ENCODE measurements at places on chromosomes 5 and 9. TPM values are rescaled to one million over a fixed set of nuclear protein-coding genes. Genes with fewer than 3 reads are reported as not detected.
A peak's percentile ranks its signal among the peaks of the same experiment; 100 is the strongest.

SLC36A3 gene
- not detected for total RNA-seq

- H3K4me1 ChIP-seq: no peaks in the 10 kb centered on the region
- H3K4me3 ChIP-seq: no peak overlapping the region
- H3K27me3 ChIP-seq: no peaks in the 10 kb centered on the region
- H3K36me3 ChIP-seq: no peaks in the 10 kb centered on the region
- DNase-seq: no peak
Observed at GRCh38 chr5:105970919-105971318, 1699.8 kb downstream of the EFNA5 start.

TCF7 gene
- 15.6 TPM for total RNA-seq

DNA sequence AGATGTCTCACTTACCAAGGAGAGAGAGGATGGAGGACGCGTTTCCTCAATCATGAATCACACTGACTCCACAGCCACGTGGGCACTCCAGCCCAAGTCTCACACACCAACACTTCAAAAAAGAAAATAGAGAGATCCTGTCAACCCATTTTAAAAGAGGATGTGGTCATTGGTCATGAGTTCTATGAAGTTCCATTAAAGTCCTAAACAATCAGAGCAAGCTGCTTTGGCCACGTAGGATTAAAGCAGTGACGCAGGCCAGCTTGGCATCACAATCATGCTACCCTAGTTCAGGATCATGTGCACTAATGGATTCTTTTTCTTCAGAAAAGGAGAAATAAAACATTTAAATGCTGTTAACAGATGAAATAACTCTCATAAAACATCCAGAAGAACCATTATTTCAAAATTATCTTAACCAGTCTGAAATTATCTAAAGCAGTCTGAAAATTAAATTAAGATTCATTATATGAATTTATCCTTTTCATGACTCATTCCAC is 108.1 kb downstream of the SEMA5A start:
- no peak overlapping the region for H3K27ac ChIP-seq
- DNase-seq: no peak
- no peaks in the 10 kb centered on the region for H3K27me3 ChIP-seq
- H3K4me3 ChIP-seq: no peak overlapping the region
- no peaks in the 10 kb centered on the region for H3K4me1 ChIP-seq

DNA sequence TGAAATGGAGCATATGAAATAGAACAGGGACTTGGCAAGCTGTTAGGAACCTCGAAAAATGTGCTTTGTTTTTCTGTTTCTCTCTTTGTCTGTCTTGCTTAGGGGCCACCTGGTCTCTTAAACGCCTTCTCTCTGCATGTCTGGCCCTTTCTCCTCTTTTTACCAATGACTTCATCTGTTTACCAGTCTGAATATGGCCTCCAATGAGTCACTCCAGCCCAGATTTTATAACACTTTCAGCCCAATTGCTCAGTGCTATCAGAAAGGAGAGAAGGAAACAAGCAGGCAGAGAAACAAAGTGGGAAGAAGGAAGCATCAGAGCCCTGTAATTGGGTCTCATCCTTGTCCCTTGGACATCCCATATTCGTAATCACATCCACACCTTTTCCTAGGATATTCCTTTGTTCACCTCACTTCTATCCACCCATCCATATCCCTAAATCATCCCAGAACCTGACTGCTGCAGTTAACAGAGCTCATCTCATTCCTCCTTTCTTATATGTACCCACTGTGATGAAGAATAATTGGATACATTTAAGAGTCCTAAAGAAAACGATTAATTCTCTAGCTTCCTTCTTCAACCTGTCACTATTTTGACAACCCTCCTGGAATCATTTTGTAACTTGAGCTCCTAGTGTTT is 151.8 kb upstream of the GPR151 start:
- H3K27ac ChIP-seq: no peak overlapping the region
- DNase-seq: no peak
- no peak overlapping the region for H3K4me3 ChIP-seq
- H3K4me1 ChIP-seq: no peaks in the 10 kb centered on the region
- no peaks in the 10 kb centered on the region for H3K36me3 ChIP-seq

CSF2 gene
- total RNA-seq: not detected

- no peaks in the 10 kb centered on the region for H3K36me3 ChIP-seq
- H3K4me3 ChIP-seq: no peak overlapping the region
- DNase-seq: no peak
- no peaks in the 10 kb centered on the region for H3K4me1 ChIP-seq
Observed at GRCh38 chr5:179317411-179318220, 27.6 kb downstream of the ADAMTS2 start.

GRCh38 chr9:87568401-87568800 is 70.7 kb downstream of the DAPK1 start:
- H3K4me1 ChIP-seq: peaks cover 19% of the 10 kb centered on the region
- no peak overlapping the region for H3K4me3 ChIP-seq

RORB gene
- 0.41 TPM for total RNA-seq

GRCh38 chr5:140225396-140225795 is 50.4 kb downstream of the CYSTM1 start:
- no peak for DNase-seq
- no peak overlapping the region for H3K27ac ChIP-seq
- no peaks in the 10 kb centered on the region for H3K36me3 ChIP-seq
- H3K4me1 ChIP-seq: peaks cover 38% of the 10 kb centered on the region
- H3K27me3 ChIP-seq: no peaks in the 10 kb centered on the region
- no peak overlapping the region for H3K4me3 ChIP-seq

DNA sequence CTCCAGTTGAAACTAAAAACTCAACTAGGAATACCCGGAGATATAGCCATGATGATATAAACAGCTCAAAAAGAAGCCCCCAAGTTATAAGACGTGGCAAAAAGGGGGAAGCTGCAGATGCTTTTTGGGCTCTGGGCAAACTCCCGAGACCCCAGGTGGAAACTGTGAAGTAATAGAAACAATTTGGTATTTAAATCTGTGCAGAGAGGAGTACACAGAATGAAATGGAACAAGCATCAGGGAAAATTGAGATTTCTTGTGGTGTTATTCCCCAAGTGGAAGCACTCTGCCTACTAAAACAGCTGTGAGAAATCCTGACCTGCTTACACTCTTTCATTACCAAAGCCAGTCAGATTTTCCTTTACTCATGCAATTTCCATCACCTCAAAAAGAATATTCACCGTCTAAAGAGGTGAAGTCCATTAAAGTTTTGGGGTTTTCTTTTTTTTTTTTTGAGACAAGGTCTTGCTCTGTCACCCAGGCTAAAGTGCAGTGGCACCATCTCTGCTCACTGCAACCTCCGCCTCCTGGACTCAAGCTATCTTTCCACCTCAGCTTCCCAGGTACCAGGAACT is 23.5 kb downstream of the SAXO1 start:
- H3K36me3 ChIP-seq: no peaks in the 10 kb centered on the region
- no peaks in the 10 kb centered on the region for H3K4me1 ChIP-seq
- H3K4me3 ChIP-seq: no peak overlapping the region
- H3K27me3 ChIP-seq: no peaks in the 10 kb centered on the region
- no peak overlapping the region for H3K27ac ChIP-seq

DNA sequence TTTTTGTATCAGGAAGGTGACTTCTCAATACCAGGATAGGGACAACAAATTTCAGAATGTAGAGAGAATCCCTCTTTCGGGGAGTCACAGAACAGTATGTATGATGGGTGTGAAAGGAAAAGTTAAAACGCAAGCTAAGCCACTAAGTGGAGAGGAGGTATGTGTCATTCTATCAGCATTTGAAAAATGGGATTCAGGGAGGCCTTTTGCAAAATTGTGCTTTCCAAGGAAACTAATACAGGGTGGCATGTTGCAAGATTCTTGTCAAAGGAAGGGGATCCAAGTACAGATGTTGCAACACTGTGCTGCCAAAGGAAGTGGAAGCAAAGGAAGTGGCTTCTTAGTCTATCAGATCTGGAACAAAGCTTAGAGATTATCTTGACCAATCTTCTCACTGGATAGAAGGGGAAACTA is 12.6 kb upstream of the TNIP1 start:
- DNase-seq: no peak
- H3K27ac ChIP-seq: peak overlapping the region; percentile 74
- H3K36me3 ChIP-seq: no peaks in the 10 kb centered on the region
- H3K27me3 ChIP-seq: no peaks in the 10 kb centered on the region
- H3K4me3 ChIP-seq: no peak overlapping the region

DNA sequence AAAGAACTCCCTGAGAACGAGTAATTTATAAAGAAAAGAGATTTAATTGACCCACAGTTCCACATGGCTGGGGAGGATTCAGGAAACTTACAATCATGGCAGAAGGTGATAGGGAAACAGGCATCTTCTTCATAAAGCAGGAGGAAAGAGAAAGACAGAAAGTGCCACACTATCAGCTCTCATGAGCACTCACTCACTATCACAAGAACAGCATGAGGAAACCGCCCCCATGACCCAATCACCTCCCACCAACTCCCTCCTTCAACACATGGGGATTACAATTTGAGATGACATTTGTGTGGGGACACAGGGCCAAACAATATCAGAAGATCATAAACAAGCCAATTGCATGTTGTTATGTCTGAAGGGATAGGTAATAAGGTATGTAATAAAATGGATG is 935.9 kb upstream of the COX7C start:
- no peak overlapping the region for H3K4me3 ChIP-seq
- H3K27me3 ChIP-seq: no peaks in the 10 kb centered on the region
- no peak overlapping the region for H3K27ac ChIP-seq
- no peak for DNase-seq

- no peak for DNase-seq
- no peaks in the 10 kb centered on the region for H3K36me3 ChIP-seq
- H3K27me3 ChIP-seq: no peaks in the 10 kb centered on the region
- peak overlapping the region; percentile 16 for H3K27ac ChIP-seq
- H3K4me1 ChIP-seq: peaks cover 8% of the 10 kb centered on the region
Observed at GRCh38 chr5:5298068-5298633, 124.3 kb upstream of the ICE1 start.

DNA sequence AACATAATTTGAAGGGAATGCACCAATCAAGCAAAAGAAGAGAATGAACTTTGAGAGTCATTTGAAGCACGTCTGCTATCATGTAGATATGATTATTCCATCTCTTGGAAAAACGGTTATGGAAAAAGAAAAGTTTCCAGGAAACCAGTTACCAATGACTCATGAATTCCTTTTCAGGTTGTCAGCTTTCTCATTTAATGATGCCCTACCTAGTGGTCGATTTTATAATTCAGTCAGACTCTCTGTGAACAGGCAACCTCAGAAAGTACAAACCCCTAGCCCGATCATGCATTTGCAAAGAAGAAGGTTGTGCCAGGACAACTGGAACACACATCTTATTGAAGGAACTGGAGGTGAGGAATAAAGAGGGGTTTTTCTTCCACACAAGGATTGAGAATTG is 355.1 kb upstream of the GRIA1 start:
- DNase-seq: no peak
- no peak overlapping the region for H3K27ac ChIP-seq
- no peak overlapping the region for H3K4me3 ChIP-seq
- H3K27me3 ChIP-seq: no peaks in the 10 kb centered on the region
- no peaks in the 10 kb centered on the region for H3K36me3 ChIP-seq

LECT2 gene
- total RNA-seq: not detected

DNA sequence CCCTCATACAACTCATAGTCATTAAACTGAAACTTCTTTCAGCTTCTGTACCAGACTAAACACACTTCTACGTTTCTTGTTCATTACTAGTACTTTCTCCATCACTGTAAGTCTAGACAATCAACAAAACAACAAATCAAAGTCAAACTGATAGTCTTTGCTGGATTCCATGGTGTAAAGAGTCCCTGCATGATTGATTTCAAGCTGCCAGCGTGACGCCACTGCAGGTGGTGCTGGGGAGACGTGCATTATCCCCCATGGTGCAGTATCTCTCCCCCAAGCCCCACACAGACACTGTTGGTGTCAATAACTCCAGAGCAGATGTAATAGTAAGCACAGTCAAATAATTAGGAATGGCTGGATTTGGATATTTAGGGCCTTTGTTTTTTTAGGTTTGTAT is 10.7 kb upstream of the SLC2A8 start:
- H3K36me3 ChIP-seq: no peaks in the 10 kb centered on the region
- no peak overlapping the region for H3K4me3 ChIP-seq
- H3K27ac ChIP-seq: no peak overlapping the region
- no peaks in the 10 kb centered on the region for H3K27me3 ChIP-seq

- no peaks in the 10 kb centered on the region for H3K36me3 ChIP-seq
- DNase-seq: no peak
Observed at GRCh38 chr9:113349066-113349444, 286 bp upstream of the BSPRY start.

SLIT3 gene
- total RNA-seq: 54.1 TPM

- no peak overlapping the region for H3K27ac ChIP-seq
- H3K4me3 ChIP-seq: no peak overlapping the region
- H3K36me3 ChIP-seq: no peaks in the 10 kb centered on the region
- no peaks in the 10 kb centered on the region for H3K27me3 ChIP-seq
Observed at GRCh38 chr9:27422279-27422834, 101.7 kb upstream of the IFNK start.

GRCh38 chr5:79856456-79857055 is 134.5 kb downstream of the MTX3 start:
- H3K4me1 ChIP-seq: no peaks in the 10 kb centered on the region
- H3K27me3 ChIP-seq: no peaks in the 10 kb centered on the region
- H3K27ac ChIP-seq: no peak overlapping the region
- no peak for DNase-seq
- H3K4me3 ChIP-seq: no peak overlapping the region

- no peaks in the 10 kb centered on the region for H3K36me3 ChIP-seq
- H3K27ac ChIP-seq: no peak overlapping the region
Observed at GRCh38 chr5:58019614-58020013, 440.3 kb downstream of the PLK2 start.

DNA sequence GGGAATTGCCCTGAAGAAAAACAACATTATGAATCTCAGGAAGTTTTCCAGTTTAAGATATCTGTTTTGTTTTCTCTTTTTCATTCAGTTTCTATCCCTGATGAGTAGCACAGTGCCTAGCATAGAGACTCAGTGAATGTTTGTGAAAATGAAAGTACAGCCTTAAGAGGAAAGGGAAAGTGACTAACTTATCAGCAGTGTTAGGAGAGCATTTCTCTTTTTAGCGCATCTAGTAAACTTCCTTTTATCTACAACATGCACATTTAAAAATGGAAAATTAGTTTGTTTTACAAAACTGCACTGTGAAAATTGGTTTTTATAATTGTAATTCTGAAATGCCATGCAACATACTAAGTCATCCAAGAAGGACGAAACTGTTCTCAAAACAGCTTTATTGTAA is 110.8 kb downstream of the SMARCA2 start:
- no peak overlapping the region for H3K4me3 ChIP-seq
- no peaks in the 10 kb centered on the region for H3K27me3 ChIP-seq
- H3K36me3 ChIP-seq: peaks cover 15% of the 10 kb centered on the region
- no peak for DNase-seq
- H3K4me1 ChIP-seq: peaks cover 14% of the 10 kb centered on the region

Measured in kidney (tissue), 22 donors.